ENCODE measurements at places on chromosomes 1 and 21.

DNA sequence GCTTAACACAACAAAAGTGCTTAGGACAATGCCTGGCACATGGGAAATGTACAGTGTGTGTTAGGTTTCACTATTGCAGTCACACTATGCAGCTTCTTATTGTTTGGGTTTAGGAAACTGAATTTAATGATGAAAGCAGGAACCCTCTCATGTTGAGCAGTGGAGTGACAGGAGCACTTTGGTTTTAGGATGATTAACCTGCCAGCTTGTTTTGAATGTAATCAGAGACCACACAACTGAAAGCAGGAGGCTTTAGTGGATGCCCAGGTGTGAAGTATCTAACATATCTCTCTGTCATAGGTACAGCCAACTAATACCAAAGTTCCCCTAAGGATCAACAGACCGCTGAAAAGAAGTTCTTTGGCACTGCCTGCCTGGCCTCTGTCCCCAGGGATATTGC, 406.9 kb upstream of the USP24 start:
- DNase-seq = no peak

DNA sequence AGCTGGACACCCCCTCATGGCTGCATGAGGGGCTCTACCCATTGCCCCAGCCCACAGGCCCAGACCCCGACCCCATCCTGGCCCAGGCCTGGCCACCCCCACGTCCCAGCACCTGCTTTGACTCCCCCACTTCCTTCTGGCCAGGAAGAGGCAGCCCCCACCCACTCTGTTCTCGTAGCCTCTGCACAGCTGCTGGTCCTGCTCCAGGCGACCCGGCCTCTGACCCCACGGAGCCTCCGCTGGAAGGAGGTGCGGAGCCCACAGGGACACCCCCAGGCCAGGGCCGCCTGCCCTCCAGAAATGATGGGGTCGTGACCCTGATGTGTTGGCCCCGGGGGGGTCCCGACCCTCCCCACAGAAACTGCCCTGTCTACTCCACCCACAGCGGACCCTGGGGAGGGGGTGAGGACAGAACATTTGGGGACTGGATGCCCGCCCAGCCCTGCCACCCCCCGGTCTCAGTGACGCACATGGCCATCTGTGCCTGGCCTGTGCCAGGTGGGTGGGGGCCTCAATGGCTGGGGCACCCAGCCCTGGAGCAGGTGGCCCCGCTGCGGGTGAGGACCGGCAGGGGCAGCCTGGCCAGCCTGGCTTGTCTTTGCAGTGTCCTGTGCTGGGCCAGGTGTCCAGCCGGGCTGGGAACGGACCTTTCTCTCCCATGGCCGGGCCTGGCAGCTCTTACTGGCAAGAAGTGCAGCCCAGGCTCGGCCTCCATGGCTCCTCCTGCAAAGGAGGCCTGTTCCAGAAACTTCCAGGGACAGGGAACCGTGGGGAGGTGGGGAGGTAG, 78.6 kb downstream of the MORN1 start:
- no peak for DNase-seq

- DNase-seq = no peak
Observed at GRCh38 chr1:42674214-42674613, 8.0 kb upstream of the YBX1 start.

- DNase-seq = no peak
Observed at GRCh38 chr1:36711480-36711879, 228.8 kb upstream of the CSF3R start.

DNA sequence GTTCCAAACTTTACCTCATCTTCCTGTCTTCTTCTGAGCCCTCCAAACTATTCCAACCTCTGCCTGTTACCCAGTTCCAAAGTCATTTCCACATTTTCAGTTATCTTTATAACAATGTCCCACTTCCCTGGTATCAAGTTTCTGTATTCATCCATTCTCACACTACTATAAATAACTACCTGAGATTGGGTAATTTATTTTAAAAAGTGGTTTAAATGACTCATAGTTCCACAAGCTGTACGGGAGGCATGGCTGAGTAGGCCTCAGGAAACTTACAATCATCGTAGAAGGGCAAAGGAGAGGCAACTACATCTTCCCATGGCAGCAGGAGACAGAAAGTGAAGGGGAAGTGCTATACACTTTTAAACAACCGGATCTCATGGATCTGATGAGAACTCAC, 428.5 kb upstream of the RGS18 start:
- DNase-seq = no peak

DNA sequence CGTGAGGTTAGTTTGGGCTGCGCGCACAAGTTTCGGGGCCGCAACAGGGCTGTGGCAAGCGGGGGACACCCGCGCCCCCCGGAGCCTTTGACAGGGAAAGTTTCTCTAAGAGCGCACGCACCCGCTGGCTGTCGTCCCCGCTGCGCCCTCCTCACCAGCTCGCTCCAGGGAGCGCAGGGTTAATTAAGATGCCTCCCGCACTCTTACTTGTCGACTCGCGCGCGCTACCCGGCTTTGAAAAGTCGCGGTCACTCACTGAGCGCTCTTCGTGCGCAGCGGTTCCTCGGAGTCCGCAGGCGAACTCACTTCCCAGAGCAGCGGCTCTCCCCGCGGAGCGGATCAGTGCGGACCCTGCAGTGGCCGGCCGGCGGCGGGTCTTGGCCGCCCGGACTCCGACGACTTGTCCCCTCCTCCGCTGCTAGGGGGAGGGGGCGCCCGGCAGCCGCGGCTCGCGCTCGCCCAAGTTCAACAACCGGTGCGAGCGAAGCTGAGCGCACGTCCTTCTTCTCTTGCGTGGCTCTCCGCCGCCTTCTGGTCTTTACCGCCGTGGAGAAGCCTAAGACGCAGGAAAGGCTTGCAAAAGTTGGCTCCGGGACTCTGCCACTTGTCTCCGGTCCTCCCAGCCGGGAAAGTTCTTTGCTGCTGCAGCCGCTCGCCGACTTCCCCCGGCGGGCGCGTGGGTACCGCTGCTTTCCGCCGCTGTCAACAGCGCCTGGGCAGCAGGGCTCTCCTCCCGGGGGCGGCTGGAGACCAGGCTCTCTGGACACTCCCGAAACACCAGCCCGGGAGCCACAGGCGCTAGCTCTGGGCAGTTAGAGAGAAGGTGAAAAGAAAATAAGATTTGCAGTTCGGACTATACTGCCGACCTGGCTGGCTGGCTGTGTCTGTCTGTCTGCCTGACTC, 506 bp downstream of the JUN start:
- DNase-seq = peak; percentile 69

GRCh38 chr1:234072793-234073192, 168.3 kb downstream of the SLC35F3 start:
- DNase-seq = no peak

DNA sequence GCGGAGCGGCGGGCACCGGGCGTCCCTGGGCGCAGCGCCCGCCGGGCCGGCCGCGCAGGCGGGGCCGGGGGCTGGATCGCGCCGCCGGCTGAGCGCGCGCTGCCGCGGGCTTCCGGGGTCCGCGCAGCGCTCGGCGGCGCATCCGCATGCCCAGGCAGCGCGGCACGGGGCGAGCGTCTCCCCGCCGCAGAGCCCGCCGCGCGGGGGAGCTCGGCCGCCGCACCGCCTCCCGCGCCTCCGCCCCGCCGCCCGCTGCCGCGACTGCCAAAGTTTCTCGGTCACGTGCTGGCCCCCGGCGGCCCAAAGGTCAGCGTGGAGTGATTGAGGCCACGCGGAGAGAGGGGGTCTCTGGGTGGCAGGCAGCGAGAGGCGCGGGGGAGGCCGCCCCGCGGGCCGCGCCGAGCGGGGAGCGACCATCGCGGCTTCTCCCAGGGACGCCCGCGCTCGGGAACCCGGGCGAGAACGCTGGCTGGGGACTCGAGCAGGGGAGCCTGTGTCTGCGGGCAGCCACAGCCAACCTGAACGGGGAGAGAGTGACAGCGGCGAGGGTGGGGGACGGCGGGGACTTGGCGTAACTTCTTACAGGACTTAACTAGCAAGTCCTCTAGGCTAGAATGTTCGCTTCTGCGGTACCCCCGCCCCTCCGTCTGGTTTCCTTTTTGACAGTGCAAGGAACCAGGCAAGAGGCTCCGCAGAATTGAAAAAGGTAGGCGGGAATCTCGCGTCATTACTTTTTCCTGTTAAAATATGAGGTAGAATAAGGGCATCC, at the start of gene ILDR2:
ILDR2 (minus strand) TSS at position 180 of the 769 bp plus-strand sequence. CDS start 272 bp downstream, outside the sequence.
- peak; percentile 80 for DNase-seq

GRCh38 chr21:41465176-41465781, 39.2 kb downstream of the MX1 start:
- DNase-seq = no peak

GRCh38 chr1:104630567-104631149, 881.0 kb downstream of the AMY1C start:
- no peak for DNase-seq

GRCh38 chr1:85689775-85690404, 18.3 kb downstream of the ZNHIT6 start:
- DNase-seq = no peak

DNA sequence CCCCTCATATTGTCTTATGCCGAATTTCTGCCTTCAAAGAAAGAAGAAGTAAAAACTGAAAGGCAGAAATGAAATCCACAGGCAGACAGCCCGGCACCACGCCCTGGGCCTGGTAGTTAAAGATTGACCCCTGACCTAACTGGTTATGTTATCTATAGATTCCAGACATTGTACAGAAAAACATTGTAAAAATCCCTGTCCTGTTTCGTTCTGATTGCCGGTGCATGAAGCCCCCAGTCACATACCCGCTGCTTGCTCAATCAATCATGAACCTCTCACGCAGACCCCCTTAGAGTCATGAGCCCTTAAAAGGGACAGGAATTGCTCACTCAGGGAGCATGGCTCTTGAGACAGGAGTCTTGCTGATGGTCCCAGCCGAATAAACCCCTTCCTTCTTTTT, 49.3 kb downstream of the JMJD4 start:
- DNase-seq = no peak

- no peak for DNase-seq
Observed at GRCh38 chr1:79074975-79075374, 68.4 kb upstream of the ADGRL4 start.

GRCh38 chr1:28776341-28776740, 35.6 kb upstream of the OPRD1 start:
- no peak for DNase-seq

DNA sequence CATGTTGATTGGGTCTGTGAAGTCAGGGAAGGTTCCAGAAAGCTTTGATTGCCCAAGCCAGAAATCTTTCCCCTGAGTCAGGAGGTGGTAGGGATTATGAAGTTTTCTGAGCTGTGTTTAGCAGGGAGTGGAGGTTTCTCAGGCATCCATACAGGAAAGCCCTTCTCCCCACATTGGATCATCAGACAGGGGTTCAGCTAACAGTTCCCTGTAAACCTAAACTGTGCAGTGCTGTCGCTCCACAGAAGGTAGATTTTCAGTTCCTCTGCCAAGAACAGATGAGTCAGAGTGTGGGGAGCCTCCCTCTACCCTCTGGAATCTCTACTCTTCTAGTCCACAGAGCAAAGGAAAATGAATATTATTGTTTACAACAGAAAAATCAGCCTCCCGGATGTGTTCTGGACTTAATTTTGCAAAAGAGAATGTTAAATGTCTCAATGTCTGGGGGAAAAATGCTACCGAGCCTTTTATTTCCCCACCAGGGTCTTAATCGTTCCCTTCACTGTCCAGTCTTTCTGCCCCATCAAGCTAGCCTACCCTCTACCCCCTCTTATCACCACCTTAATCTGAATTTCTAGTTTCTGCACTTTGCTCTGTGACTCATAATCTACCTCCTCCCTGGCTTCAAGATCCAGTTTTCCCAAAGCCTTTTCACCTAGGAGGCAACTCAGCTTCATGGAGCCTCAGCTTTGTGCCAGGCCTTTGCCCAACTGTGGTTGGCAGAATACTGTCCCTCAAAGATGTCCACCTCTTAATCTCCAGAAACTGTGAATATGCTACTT, 355.6 kb downstream of the PRDM2 start:
- no peak for DNase-seq

DNA sequence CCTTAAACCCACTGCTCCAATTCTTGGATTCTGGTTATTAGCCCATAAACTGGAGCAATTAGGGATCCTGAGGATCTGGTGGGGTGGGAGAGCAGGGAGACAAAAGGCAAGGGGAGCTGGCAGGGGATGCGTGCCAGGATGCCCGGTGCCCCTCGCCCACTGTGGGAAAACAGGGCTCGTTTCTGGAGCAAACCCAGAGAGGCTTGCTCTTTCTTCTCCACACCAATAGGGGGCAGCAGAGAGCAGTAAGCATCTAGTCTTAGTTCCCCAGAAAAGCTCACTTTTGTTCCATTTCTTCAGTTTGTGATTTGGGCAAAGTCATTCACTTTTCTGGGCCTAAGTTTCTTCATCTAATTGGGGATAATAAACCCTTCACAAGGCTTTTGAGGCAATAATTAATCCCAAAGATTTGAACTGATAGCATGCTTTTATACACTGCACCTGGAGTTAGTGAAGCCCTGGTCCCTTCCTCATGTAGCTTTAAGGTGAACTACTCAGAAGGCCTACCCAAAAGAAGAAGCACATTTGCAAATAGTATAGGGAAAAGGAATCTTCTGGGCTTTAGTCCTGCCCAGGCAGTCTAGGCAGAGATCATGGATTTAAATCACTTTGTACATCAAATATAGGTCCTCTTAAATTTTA, 160.6 kb upstream of the USP24 start:
- no peak for DNase-seq

- no peak for DNase-seq
Observed at GRCh38 chr1:229380536-229381160, 37.8 kb upstream of the CCSAP start.

DNA sequence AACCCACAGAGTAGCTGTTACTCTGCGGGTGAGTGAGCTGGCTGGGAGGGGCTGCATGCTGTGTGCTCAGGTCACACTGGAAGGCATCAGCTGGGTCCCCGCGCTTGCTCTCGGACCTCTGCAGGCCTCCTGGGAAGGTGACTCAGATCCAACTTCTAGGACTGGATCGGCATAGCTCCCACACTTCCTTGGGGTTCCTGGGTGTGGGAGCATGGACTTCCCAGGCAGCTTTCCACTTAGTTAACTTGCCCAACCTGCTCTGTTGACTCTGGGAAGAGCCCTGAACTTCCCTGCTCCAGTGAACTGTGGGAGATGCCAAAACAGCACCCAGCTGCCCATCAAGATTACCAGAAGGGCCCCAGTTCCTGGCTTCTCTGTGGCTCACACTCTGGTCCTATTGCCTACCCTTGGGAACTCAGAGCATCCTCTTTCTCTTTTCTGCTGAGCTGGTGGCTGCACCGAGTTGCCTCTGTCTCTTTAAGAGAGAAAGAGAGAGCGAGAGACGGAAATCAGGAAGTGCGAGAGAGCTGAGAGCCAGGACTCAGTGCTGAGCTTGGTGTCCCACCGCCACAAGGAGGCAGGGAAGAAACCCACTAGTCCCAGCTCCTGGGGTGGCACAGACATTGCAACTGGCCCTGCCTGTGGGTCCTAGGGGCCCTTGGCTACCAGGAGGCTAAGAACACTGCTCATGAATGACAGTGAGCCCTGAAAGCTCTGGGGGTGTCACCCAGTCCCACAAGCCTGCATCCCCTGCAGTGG, at the start of gene IKBKE:
IKBKE (plus strand) TSS at position 544 of the 759 bp plus-strand sequence. CDS start 2,752 bp downstream, outside the sequence.
- peak; percentile 59 for DNase-seq

- DNase-seq = no peak
Observed at GRCh38 chr1:100979631-100980030, 46.0 kb downstream of the DPH5 start.

Measured in T-helper 2 cell treated with Interferon-gamma antibody and Interleukin-4, amounts not matched to agents 5 μg/mL and 100 μg/mL, for 36 hours (primary cell).